ENCODE measurements at places on chromosomes 3 and 15.

GRCh38 chr15:91975241-91975978 lies 121.9 kb downstream of the SLCO3A1 start:
- DNase-seq: no peak

GRCh38 chr3:136789976-136790375 lies 28.9 kb upstream of the SLC35G2 start:
- DNase-seq: no peak

- DNase-seq: no peak
Measured at GRCh38 chr3:66413151-66413751, 87.6 kb downstream of the LRIG1 start.

DNA sequence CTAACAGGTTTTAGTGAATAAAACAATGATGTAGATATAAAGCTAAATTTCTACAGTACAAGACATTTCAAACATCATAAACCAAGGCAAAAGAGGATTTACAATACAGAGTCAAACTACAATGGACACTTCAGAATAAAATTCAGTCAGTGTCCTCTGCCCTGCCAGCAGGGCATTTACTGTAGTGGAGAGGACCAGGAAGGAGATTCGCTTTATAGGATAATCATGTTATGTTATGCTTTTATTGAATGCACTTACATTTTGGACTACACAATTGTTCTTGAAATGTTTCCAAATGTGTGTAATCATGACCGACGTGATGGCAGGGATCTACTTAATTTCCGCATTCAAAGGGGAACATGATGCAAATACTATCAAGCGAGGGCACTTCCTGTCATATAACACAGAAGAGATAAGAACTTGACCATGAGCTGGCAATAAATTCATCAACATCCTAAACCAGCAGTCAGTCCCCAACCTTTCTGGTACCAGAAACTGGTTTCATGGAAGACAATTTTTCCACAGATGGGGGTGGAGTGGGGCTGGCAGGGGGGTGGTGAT lies 925.6 kb downstream of the FHIT start:
- no peak for DNase-seq

DNA sequence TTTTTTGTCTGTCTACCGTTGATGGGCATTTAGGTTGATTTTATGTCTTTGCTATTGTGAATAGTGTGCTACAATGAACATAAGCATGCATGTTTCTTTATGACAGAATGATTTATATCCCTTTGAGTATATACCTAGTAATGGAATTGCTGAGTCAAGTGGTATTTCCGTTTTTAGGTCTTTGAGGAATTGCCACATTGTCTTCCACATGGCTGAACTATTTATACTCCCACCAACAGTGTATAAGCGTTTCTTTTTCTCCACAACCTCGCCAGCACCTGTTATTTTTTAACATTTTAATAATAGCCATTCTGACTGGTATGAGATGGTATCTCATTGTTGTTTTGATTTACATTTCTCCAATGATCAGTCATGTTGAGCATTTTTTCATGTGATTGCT lies 89.6 kb upstream of the GALNT15 start:
- no peak for DNase-seq

GRCh38 chr3:178827285-178827856 lies 244.2 kb downstream of the ZMAT3 start:
- no peak for DNase-seq

DNA sequence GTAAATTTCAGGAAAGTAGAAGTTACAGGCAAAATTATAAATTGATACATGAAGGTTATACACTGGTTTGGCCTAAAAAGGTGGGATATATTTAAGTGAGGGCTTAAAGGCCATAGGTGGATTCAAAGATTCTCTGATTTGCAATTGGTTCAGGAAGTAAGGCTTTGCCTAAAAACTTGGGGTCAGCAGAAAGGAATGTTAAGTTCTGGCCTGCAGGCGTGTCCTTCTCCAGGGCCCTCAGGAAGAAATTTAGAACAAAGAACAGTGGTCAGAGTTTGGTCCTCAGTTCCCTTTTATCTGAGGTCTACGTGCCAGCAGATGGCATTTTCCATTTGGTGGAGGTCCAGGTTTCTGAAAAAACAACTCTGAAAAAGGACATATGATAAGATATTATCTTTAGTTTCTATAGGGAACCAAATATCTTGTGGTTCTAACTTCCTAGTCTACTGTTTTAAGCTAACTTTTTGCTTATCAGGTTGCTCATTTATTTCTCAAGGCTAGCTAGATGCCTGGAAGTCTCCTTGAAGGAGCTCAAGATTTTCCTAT lies 40.5 kb downstream of the SCN11A start:
- no peak for DNase-seq

GRCh38 chr3:107794664-107795443 lies 272.1 kb downstream of the BBX start:
- no peak for DNase-seq

DNA sequence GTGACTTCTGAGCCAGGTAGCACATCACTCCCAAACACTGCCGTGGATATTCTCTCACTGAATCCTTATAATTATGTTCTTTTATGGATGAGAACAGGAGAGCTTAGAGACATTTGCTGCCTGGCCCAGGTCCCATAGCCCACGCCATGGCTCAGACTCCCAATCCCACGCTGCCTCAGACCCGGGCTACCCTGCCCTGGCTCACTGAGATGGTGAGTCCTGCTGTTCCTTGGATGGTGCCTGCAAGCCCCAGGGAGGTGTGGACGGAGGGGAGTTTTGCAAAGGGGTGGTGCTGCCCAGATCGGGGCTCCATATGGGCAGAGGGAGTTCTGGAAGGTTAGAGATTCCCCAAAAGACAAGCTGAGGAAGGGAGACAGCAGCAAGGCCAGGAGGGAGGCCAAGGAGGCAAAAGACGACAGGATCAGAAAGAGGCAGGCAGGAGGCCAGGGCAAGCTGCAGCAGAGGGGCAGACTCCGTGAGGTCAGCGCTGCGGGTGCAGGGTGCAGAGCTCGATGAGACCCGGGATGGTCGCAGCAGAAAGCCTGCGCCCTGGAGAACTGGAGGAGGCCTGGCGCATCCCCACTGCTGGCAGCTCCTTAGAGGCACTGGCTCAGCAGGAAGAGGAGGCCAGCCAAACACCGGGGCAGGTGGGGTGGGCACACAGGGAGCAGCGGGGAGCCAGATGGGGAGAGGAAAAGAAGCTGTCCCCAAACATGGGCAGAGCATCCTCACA lies 95.7 kb upstream of the ALDH1A3 start:
- DNase-seq: no peak

DNA sequence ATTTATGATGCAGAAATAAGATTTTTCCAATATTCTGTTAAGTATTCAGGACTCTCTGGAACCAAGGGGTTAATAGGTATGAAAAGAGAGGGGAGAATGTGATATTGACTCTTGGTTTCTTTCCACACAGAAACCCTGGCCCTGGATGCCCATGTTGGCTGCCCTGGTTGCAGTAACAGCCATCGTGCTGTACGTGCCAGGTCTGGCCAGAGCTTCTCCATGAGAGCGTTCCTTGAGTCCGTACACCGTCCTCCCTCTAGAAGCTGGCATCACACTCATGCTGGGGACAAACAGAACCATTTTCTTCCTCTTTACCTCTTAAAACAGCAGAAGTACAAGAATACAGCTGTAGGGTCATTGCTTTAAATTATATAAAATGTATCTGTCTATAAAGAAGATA lies 81.1 kb upstream of the FLNB start:
- no peak for DNase-seq

GRCh38 chr3:139846729-139847128 lies 88.3 kb upstream of the CLSTN2 start:
- DNase-seq: no peak

DNA sequence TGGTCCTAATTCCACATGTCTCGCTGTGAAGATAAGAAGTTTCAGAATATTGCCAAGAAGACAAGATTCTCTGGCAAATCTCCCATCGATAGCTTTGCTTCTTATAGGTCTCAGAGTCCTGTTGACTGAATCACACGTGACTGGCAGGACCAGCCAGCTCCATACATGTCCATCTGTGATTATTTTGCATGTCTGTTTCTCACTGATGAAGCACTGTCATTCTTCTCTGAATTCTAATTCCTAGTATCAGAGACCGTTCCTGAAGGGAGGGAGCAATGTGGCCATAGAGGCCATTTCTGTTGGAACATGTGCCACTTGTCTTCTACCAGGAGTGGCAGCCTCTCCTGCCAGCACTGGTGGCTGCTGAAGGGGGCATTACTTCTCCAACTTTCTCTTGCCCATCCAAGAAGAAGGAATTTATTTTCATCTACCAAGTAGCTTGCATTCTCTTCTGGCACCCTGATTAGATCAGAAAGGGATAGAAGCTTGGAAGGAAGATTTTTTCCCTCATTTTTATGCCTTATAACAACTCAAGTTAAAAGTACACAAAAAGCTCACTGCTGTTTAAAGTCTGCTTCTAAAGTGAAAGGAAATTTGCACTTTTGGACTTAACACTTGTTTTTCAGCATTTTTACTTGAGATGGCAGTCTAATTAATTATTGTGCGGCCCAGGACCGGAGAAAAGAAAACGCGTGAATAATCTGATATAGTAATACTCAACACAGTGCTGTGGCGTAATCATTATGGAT lies 115.8 kb downstream of the IQCH start:
- no peak for DNase-seq

DNA sequence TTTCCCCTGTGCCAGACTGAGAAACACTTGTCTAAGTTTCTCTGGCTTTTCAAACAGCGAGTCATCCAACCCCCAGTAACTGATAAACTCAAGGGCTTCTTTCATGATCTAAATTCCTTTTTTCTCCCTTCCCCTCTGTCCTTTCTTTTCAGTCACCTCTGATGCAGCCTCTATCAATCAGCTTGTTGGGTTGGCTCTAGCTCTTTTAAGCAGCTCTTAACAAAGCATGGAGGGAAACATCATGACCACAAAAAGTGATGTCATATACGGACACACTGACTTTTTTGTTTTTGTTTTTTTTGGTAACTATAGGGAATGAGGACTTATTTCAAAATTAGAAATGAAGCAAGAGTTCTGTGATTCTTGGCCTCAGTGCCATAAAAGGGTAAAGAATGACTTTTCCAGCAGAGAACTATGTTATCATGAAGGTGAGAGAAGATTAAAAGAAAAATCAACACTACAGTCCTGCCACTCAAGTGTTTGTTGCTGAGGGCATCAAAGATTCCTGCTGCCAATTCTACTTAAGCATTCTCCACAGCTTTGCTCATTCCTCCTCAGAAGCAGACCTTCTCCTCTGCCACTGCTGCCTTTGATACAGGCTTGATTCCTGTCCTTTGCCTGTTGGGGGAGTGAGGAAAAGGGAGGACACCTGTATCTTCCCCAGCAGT lies 457.0 kb upstream of the ONECUT1 start:
- no peak for DNase-seq

DNA sequence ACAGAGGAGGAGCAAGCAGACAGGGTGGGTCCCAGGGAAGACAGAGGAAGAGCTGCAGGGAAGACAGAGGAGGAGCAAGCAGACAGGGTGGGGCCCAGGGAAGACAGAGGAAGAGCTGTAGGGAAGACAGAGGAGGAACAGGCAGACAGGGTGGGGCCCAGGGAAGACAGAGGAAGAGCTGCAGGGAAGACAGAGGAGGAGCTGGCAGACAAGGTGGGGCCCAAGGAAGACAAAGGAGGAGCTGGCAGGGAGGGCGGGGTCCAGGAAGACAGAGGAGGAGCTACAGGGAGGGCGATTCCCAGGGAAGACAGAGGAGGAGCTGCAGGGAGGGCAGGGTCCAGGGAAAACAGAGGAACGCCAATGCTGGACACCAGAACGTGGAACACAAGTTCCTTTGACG lies 66.5 kb downstream of the PLXNA1 start:
- DNase-seq: no peak

GRCh38 chr3:123244128-123244527 lies 42.4 kb downstream of the SEC22A start:
- peak; percentile 63 for DNase-seq

DNA sequence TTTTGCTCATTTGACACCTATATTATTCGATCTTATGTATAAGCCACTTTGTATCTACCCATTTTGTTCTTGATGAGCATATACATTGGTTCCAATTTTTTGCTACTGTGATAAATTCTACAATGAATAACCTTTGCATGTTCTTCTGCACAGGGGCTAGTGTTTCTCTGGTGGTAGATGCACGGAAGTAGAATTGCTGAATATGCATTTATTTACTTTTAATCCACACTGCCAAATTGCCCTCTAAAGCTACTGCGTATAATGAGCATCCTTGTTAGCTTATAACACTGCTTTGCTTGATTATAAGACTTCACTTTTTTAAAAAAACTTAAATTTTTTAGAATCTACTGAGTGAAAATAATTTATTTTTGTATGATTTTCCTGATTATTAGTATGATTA lies 84.2 kb upstream of the PIAS1 start:
- DNase-seq: no peak

DNA sequence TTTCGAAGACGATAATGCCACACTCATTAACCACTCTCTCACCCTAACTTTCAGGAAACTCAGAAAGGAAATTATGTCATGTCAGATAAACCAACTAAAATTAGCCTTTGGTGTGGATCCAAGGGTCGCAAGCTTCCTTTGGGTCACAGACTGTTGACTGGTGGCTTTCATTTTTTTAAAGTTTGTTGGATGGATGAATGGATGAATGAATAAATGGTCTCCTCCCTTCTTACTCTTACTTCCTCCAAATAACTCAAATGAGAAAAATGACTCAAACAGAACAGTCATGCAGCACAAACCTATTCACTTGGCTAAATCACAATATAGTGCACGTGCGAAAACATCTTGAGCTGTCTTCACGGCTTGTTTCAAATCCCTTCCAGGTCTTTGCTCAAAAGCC lies 82.9 kb upstream of the HACD2 start:
- no peak for DNase-seq

GRCh38 chr15:89860431-89860830 lies 33.4 kb downstream of the AP3S2 start:
- DNase-seq: no peak

DNA sequence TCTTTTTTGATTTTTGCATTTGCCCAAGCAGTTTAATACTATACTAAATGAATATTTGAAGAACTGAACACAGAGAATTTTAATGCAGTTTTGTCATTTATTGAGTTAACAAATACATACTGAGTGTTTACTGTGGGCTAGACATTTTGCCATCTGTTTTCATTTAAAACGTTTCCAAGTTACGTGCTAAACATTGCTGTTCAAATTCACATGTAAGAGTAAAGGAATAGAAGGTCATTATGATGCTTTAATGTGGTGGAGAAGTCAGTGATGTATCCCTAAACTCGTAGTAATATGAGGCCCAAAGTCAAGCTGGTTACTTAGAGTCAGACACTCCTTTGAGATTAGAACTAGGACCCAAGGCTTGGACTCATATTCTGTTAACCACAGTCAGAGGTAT lies 49.4 kb downstream of the CRYBG3 start:
- no peak for DNase-seq

- DNase-seq: no peak
Measured at GRCh38 chr15:40204100-40204499, 34.8 kb upstream of the PAK6 start.
